ENCODE measurements at places on chromosomes 4 and X.

DNA sequence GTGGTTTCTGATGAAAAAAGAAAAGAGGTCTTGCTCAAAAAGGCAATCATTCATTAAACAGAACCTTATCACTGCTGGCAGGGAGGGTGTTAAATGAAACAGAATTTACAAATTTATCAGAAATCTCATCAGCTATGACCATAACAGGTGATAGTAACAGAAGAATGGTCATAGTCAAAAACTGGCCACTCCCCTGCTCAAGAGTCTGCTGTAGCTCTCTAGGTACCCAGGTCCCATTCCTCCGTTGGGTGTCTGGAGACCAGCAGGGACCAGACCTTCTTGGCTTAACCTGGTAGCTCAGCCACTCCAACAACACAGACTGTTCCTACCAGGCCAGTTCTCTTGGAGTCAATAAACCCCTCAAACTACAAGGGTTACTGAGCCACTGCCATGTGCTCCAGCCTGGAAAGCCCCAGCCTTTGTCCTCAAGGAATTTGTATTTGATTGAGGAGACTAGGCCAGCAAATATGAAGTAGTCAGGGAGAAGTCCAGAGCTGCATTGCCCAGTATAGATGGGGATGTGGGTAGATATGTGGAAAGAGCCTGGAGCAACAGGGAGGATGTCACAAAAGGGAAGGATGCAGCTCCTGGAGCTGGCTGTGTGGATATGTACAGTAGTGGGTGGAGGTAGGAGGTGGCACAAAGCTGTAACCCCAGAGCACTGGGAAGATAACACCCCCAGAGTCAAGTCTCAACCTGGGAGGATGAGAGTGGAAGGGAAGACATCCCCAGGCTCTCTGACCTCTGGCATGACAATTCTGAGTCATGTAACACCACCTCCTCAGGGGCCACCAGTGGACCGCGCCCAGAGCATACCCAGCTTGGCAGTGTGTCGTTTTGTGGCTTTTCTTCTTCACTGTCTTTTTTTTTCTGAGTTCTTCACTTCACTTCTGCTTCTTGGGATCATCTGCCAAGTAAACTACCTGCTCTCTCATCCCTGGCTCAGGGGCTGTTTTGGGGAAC, 21.9 kb downstream of the RASL11B start:
- DNase-seq, result no peak

GRCh38 chr4:71064521-71064920, 71.1 kb downstream of the DCK start:
- DNase-seq, result no peak

DNA sequence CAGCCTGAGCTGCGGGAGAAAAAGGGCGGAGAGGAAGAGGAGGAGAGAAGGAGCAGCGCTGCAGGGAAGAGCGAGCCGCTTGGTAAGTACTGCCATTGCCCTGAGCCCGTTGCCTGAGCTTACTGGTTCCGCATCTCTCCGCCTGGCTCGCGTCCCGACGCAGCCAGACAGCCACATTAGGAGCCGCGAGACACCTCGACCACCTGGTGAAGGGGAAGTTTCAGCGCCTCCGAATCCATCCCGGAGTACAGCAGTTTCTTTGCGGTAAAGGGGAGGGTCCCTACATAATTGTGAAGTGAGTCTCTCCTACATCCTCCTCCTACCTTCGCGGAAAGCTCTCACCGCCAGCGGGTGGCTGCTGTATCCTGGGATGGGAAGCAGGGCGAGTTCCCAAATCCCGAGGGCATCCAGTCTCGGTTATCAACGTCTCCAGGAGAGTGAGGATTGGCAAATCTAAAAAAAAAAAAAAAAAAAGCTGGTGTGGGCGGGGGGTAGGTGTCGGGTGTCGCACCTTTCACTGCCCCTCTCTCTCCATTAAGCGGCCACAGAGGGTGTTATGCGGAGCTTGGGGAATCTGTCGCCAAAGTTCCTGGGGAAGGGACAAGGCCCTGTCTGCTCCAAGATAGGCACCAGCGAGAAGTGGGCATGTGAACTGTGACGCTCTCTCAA, 7.9 kb downstream of the TBX22 start:
- DNase-seq, result no peak

DNA sequence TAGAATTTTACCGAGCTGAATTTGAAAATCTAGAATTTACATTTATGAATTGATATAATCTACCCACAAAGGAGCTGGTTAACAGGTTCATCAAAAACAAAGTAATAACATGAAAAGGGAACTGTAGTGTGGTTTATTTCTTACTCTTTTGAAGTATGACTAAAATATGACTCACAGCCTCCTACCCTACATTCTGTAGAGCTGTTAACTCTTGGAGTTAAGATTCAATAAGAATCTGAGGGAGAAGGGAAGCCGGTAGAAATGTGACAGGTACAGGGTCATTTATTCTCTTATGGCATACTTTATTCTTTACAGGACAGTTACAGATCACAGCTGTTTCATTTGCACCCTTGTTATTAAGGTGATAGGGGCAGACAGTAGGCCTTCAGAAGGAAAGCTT, 132.2 kb upstream of the FAM47B start:
- no peak for DNase-seq

GRCh38 chr4:56434599-56435139, 746 bp downstream of the PPAT start:
- DNase-seq, result peak; percentile 74

DNA sequence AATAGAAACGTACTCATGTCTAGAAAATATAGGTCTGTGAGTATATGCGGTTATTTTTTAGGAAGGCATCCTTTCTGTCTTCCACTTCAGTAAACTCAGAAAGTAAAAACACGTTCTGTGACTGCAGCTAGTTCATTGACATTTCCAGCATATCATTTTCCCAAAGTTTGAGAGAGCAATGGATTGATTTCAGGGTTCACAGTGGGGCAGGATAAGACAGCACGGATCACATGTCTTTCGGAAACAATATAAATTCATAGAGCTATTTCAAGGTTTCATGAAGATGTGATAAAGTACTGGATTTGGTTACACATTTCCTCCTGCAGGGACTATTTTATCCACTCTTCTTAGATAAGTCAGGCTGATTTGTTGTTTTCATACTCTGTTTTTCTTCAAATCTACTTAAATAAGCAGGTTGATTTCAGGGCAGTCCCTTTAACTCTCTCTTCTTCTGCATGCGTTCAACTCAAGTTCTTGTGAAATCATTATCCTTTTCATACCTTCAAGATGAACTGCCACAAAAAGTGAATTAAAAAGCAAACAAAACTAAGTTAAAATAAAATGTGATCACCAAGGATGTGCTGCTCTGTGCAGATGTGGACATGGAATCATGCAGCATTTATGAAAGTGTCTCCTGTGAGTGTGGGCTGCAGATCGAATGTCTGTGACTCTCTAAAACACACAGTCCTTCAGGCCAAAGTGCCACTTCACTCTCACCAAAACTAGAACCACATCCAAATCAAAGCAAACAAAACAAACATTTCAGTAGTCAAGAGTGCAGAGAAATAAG, 187.7 kb downstream of the UNC5C start:
- DNase-seq, result no peak

GRCh38 chrX:113929004-113929403, 654.9 kb upstream of the HTR2C start:
- no peak for DNase-seq

DNA sequence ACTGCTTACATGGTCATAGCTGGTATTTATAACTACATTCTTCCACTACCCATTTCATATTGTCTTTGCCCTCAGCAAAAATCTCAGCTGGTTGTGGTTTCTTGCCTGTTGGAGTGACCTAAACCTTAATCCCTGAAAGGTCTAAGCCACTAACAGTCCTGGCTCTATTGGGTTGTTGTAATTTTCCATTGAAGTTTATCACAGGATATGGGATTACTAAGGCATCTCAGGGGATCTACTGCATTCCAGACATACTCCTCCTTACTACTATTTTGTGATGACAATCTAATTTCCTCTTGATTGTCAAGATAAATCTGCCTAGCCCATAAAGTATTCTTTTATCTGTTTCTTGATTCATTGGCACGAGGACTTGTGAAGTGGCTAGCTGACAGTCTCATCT, 6.2 kb upstream of the OSTC start:
- DNase-seq, result no peak

- DNase-seq, result no peak
Measured at GRCh38 chr4:174316546-174316945, 32.8 kb downstream of the CEP44 start.

DNA sequence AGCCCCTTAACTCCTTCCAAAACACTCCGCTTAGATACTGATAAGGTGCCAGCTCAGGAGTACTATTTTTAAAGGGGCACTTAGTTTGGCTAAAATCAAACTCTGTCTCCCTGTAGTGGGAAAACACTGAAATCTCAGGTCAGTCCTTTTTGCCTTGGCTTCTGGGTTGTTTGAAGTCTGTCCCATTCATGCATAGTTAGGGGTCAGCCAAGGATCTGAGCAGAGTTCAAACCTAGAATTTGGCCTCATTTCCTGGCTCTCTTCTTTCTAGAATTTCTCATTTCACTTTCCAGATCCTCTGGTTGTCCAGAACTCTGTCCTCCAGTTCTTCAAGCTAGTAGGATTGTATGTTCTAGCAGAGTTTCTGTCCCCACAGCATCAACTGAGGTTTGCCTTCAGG, 31.5 kb downstream of the NAT8L start:
- no peak for DNase-seq

- DNase-seq, result no peak
Measured at GRCh38 chrX:76172325-76172893, 453 bp upstream of the PBDC1 start.

GRCh38 chrX:2220829-2221567, 279.8 kb downstream of the DHRSX start:
- no peak for DNase-seq

GRCh38 chr4:48635980-48636379, 144.1 kb downstream of the FRYL start:
- DNase-seq, result no peak

- DNase-seq, result no peak
Measured at GRCh38 chr4:138090150-138090917, 151.8 kb downstream of the SLC7A11 start.

DNA sequence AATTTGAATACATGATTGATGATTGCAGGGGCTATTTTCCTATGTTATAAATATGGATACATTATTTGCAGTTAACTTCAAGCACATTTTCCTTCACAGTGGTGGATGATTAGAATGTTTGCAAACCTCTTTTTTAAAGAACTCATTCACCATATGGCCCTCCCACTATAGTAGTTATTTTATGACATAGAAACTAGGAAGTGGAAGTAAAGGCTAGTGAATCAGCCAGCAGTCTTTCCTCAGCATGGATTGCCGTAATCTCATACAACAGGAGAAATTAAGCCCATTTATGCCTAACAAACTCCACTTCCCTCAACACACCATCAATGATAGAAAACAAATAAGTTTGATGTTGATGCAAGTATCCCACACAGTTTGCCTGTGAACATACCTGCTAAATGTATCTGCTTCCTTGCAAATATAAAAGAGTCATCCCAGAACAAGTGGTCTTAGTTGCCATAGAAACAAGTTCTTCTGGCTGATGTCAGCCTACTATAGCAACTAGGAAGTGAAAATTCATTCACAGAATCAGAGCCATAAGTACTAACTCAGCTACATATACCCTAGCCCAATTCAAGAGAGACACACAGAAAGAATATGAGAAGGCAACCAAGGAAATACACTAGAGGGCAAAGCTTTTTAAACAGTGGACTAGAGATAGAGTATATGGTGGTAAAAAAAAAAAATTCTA, 100.9 kb upstream of the RADX start:
- no peak for DNase-seq

GRCh38 chr4:65789805-65790204, 119.5 kb upstream of the EPHA5 start:
- DNase-seq, result no peak

DNA sequence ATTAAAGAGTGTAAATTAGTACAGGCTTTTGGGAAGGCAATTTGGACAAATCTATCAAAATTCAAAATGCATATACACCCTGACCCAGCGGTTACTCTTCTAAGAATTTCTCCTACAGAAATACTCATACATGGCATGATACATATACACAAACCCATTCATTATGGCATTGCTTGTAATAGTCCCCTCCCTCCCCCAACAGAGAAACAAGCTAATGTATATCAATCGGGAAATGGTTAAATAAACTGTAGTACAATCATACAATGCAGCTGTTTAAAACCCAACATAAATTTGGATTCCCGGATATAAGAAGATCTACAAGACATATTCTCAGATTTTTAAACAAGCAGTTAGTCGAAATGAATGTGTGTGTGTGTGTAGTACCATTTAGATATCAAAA, 808 bp downstream of the HUWE1 start:
- DNase-seq, result no peak

- DNase-seq, result no peak
Measured at GRCh38 chr4:20159516-20159915, 92.2 kb upstream of the SLIT2 start.

DNA sequence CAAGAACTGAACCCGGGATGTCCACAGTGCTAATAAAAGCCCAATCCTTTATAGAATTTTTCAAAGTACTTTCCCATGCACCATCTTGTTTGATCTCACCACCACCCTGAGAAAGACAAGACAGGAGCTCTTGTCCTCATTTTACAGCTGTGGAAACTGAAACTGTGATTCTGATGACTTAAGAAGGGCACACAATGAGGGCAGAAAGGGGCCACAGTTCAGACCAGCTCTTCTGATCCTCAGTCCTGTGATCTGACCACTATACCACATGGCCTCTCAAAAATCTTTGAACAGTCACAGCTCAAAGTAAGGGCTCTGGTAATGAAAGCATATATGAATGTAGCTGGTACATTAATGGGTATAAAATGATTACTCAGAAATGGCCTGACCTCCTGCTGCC, 127.3 kb upstream of the CPEB2 start:
- DNase-seq, result no peak

DNA sequence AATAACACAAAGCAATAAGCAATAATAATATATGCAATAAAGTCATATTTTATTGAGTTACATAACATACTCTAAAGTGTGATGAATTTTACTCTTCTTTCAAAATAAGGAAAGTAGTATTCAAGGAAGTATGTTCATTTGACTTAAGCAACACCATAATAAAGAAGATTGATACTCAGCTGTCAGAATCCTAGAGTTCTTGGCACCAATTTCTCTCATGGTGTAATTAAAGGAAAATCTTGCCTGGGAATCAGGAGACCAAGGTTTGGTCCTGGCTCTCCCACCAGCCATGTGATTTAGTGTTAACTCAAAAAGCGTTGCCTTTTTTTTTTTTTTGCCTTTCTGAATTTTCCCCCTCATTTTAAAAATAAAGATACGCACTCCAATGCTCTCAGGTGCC, 17.1 kb downstream of the MYOZ2 start:
- DNase-seq, result no peak

GRCh38 chr4:145035494-145036136, 62.4 kb downstream of the ANAPC10 start:
- DNase-seq, result no peak

Data from type B pancreatic cell (in vitro differentiated cells).